Activated CD8-positive, alpha-beta memory T cell treated with anti-CD3 and anti-CD28 coated beads for 36 hours (primary cell): ENCODE measurements at places on chromosomes 5 and 9. TPM values are rescaled to one million over a fixed set of nuclear protein-coding genes. Genes with fewer than 3 reads are reported as not detected.

The PKD2L2 gene
- total RNA-seq = not detected

The PTPRD gene
- total RNA-seq = 0.10 TPM

The OLFM1 gene
- total RNA-seq = not detected

The PTGS1 gene
- 0.08 TPM for total RNA-seq

The SLC6A3 gene
- not detected for total RNA-seq

The NR6A1 gene
- total RNA-seq = 3.1 TPM
